ENCODE measurements at places on chromosomes 7 and 10. TPM values are rescaled to one million over a fixed set of nuclear protein-coding genes. Genes with fewer than 3 reads are reported as not detected.
A peak's percentile ranks its signal among the peaks of the same experiment; 100 is the strongest.

DNA sequence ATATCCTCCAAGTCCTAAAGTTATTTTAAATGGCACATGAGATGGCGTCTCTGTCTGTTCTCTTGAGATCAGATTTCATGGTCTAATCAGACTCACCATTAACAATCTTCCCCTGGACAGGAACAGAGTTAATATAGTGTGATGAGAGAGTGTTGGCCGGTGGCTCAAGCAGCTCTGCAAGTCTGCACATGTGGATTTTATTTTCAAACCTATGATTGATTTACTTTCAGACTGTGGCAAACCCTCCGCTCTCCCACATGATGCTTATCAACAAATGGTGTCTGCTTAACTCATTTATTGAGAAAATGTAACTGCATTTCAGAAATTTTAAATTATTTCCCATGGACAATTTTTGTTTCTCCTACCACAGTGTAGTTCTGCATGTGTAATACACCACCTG lies 46.5 kb upstream of the HGF start:
- no peaks in the 10 kb centered on the region for H3K27me3 ChIP-seq
- no peak overlapping the region for H3K4me3 ChIP-seq
- no peaks in the 10 kb centered on the region for H3K4me1 ChIP-seq
- no peak for DNase-seq
- H3K27ac ChIP-seq = no peak overlapping the region

DNA sequence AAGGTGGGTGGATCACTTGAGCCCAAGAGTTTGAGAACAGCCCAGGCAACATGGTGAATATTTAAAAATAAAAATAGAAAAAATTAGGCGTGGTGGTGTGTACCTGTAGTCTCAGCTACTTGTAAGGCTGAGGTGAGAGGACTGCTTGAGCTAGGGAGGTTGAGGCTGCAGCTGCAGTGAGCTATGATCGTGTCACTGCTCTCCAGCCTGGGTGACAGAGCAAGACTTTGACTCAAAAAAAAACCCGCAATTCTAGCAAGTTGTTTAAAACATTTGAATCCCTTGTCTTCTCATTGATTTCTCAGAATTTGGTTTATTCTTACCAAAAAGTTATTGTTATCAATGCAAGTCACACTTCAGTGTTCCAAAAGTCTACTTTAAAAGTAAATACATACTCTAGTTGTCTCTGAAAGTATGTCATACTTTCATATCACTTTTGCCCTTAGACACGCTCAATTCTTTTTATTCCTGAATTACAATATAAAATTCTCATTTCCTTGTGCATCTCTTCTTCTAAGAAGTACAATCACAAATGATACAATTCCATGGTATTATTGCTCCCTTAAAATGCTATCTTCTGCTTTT lies 6.3 kb downstream of the EPC1 start:
- H3K4me3 ChIP-seq = peak overlapping the region; percentile 7
- H3K27me3 ChIP-seq = no peaks in the 10 kb centered on the region
- peaks cover 60% of the 10 kb centered on the region for H3K4me1 ChIP-seq
- H3K36me3 ChIP-seq = peaks cover 3% of the 10 kb centered on the region
- H3K27ac ChIP-seq = peak overlapping the region; percentile 90

- H3K4me3 ChIP-seq = peak within 1 kb of the TSS; percentile 98
- H3K27ac ChIP-seq = peak within 1 kb of the TSS; percentile 99
- no peak for DNase-seq
- H3K36me3 ChIP-seq = no peaks in the 10 kb centered on the region
Observed at GRCh38 chr7:77199013-77199966, at the start of gene FGL2. Gene FGL2 (minus strand): TSS chr7:77199819. CDS start chr7:77199793, 26 bp downstream.

GRCh38 chr7:40747856-40748255 lies 613.1 kb downstream of the SUGCT start:
- H3K27ac ChIP-seq = no peak overlapping the region
- no peaks in the 10 kb centered on the region for H3K4me1 ChIP-seq
- H3K27me3 ChIP-seq = no peaks in the 10 kb centered on the region

Gene FAS
- total RNA-seq = 82.8 TPM

Gene TUBB8
- not detected for total RNA-seq

- no peaks in the 10 kb centered on the region for H3K36me3 ChIP-seq
- H3K27me3 ChIP-seq = peaks cover 19% of the 10 kb centered on the region
- DNase-seq = peak; percentile 14
- no peak overlapping the region for H3K27ac ChIP-seq
- H3K4me1 ChIP-seq = peaks cover 4% of the 10 kb centered on the region
Observed at GRCh38 chr7:137626469-137627067, 220.2 kb downstream of the DGKI start.

DNA sequence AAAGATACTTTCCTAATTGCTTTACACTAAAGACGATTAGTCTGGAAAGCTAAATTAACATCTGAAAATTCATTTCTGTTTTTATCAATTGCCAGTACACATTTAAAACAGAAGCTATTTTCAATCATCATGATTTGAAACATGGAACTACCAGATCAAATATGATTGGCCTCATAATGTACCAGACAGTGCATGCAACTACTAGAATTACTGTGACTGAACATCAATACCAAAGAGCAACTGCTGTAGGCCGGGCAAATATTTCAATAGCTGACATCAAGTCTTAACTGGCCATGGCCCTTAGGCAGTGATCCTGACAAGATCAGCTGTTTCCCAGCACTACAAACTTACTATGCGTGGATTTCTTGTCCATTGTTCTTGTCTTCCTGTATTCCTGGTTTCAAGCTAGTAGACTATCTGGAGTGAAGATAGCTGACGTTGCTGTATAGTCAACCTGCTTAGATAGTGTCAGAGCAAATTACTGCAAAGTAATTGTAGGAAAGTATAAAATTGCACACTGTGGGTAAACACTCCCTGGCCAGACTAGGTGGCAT lies 21.7 kb upstream of the WNT16 start:
- no peaks in the 10 kb centered on the region for H3K4me1 ChIP-seq
- peaks cover 2% of the 10 kb centered on the region for H3K36me3 ChIP-seq
- H3K27ac ChIP-seq = no peak overlapping the region
- no peak for DNase-seq

Gene DLX6
- not detected for total RNA-seq

DNA sequence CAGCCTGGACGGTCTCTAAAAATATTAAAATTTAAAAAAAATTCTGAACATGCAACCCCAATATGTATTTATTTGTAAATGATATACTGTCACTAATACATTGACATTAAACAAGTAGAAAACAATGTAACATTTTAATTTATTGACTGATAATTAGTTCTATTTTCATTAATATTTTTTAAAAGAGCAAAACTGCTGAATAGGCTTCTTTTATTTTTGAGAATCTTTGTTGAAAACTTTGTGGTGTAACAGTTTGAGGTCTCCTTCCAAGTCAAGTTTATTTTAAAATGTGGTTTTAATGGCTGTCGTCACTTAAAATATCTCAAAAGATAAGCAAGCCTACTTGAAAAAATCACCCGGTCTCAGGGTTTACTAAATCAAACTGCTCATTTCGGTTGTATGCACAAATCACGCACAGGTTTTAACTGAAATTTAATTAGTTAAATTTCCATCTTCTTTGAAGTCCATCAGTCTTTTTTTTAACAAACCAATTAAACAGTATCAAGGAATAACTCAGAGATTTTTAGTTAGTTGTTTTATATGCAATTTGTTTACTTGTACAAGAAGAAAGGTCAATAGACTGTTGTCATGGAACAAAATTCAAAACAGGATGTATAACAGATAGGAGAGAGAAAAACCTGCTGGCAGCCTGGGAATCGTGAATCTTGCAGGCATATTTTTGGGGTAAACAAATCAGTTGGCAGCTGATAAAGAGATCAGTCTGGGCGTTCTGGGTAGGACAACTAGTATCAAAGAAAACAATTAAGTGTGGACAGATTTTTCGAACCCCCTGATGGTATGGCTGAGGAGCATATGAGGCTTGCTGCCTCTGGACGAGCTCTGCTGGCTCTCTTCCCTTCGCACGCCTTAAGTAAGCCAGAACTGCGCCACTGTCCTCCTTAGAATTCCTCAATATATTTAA lies 9.7 kb upstream of the EDRF1 start:
- DNase-seq = no peak
- H3K27ac ChIP-seq = no peak overlapping the region
- no peak overlapping the region for H3K4me3 ChIP-seq
- no peaks in the 10 kb centered on the region for H3K27me3 ChIP-seq
- no peaks in the 10 kb centered on the region for H3K4me1 ChIP-seq
- H3K36me3 ChIP-seq = peaks cover 2% of the 10 kb centered on the region

GRCh38 chr10:96646751-96647166 lies 59.9 kb upstream of the TM9SF3 start:
- peaks cover 16% of the 10 kb centered on the region for H3K4me1 ChIP-seq
- H3K4me3 ChIP-seq = peak overlapping the region; percentile 81
- no peak for DNase-seq
- H3K27me3 ChIP-seq = peaks cover 4% of the 10 kb centered on the region
- no peaks in the 10 kb centered on the region for H3K36me3 ChIP-seq

- peaks cover 31% of the 10 kb centered on the region for H3K4me1 ChIP-seq
- DNase-seq = no peak
- H3K27ac ChIP-seq = peak overlapping the region; percentile 92
- H3K27me3 ChIP-seq = no peaks in the 10 kb centered on the region
- H3K4me3 ChIP-seq = no peak overlapping the region
- H3K36me3 ChIP-seq = no peaks in the 10 kb centered on the region
Observed at GRCh38 chr7:6639627-6640026, 2.5 kb downstream of the ZNF316 start.

DNA sequence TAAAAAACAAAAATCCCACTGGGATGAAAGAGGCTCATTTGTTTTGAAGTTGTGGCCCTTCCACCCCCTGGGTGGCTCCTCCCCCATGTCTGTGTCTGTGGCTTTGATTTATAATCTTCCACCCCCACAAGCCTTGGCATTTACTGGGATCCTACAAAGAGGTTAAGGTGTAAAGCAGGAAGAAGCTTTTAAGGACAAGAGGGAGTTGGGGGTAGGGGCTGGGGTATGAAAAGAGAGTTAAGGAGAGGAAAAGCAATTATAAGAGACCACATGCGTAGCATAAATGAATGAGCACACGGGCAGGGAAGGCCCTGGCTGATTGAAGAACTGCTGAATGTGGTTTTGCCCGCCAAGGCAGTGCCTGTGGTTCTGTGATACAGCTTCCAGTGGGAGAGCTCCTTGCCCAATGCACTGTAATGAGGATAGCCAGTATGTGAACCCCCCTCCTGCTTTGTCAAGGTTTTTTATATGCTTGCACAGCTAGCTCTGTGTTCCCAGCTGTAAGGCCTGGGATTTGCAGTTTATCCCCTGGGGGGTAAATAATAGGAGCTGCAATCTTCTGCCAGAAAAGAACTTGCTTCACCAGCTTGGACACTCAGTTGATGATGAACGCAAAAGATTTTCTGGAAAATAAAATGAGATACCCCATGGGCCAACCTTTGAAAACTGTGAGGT lies 34.7 kb upstream of the KMT2E start:
- no peak overlapping the region for H3K4me3 ChIP-seq
- H3K27ac ChIP-seq = peak overlapping the region; percentile 67
- H3K36me3 ChIP-seq = no peaks in the 10 kb centered on the region
- peaks cover 22% of the 10 kb centered on the region for H3K4me1 ChIP-seq
- H3K27me3 ChIP-seq = no peaks in the 10 kb centered on the region

GRCh38 chr7:14606101-14606500 lies 296.4 kb downstream of the DGKB start:
- no peaks in the 10 kb centered on the region for H3K36me3 ChIP-seq
- DNase-seq = no peak
- no peak overlapping the region for H3K4me3 ChIP-seq
- H3K27me3 ChIP-seq = no peaks in the 10 kb centered on the region

- no peak for DNase-seq
- H3K27me3 ChIP-seq = no peaks in the 10 kb centered on the region
- no peak overlapping the region for H3K4me3 ChIP-seq
- H3K4me1 ChIP-seq = peaks cover 10% of the 10 kb centered on the region
- no peaks in the 10 kb centered on the region for H3K36me3 ChIP-seq
Observed at GRCh38 chr10:24825551-24825950, 101.9 kb upstream of the ARHGAP21 start.

Gene GRID2IP
- total RNA-seq = 0.18 TPM

GRCh38 chr10:14447094-14447839 lies 116.5 kb upstream of the FRMD4A start:
- H3K27ac ChIP-seq = no peak overlapping the region
- DNase-seq = no peak
- H3K4me1 ChIP-seq = no peaks in the 10 kb centered on the region
- no peaks in the 10 kb centered on the region for H3K36me3 ChIP-seq

Gene ASIC3
- total RNA-seq = 6.7 TPM

DNA sequence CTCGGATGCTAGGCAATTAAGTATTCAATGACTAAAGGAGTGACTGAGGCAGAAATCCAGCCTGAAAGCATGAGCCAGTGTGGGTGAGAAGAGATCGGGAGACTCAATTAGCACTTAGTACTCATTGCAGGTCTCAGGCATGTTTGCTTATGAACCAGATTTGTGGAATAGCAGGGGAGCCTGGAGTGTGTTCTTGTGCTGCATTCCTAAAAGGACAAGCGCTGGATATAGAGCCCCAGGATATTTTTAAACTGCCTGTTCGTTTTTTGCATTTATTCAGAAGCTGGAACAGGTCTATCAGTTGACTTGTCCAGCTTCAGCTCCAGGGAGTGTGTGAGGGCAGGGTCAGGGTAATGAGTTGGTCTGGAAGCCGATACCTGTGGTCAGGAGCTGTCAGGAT lies 120.3 kb downstream of the BMPER start:
- no peaks in the 10 kb centered on the region for H3K27me3 ChIP-seq
- no peaks in the 10 kb centered on the region for H3K4me1 ChIP-seq
- H3K27ac ChIP-seq = no peak overlapping the region
- no peak for DNase-seq

- H3K36me3 ChIP-seq = peaks cover under 1% of the 10 kb centered on the region
- no peak overlapping the region for H3K27ac ChIP-seq
- no peak for DNase-seq
- H3K4me1 ChIP-seq = peaks cover 22% of the 10 kb centered on the region
- H3K27me3 ChIP-seq = no peaks in the 10 kb centered on the region
Observed at GRCh38 chr10:101364721-101365120, 10.8 kb downstream of the BTRC start.

Gene STEAP1B
- total RNA-seq = 0.73 TPM

Gene SFRP4
- not detected for total RNA-seq

- H3K27ac ChIP-seq = no peak within 1 kb of the TSS
- no peaks in the 10 kb centered on the region for H3K36me3 ChIP-seq
- H3K27me3 ChIP-seq = no peaks in the 10 kb centered on the region
- no peak within 1 kb of the TSS for H3K4me3 ChIP-seq
- H3K4me1 ChIP-seq = peaks cover 4% of the 10 kb centered on the region
Observed at GRCh38 chr10:86958116-86958900, at the start of gene SNCG. Gene SNCG (plus strand): TSS chr10:86958599. CDS start chr10:86958698, 99 bp downstream.

GRCh38 chr10:109892931-109893330 lies 30.4 kb downstream of the XPNPEP1 start:
- no peak overlapping the region for H3K4me3 ChIP-seq
- H3K27ac ChIP-seq = peak overlapping the region; percentile 57
